ENCODE measurements at places on chromosomes 16 and 17.

DNA sequence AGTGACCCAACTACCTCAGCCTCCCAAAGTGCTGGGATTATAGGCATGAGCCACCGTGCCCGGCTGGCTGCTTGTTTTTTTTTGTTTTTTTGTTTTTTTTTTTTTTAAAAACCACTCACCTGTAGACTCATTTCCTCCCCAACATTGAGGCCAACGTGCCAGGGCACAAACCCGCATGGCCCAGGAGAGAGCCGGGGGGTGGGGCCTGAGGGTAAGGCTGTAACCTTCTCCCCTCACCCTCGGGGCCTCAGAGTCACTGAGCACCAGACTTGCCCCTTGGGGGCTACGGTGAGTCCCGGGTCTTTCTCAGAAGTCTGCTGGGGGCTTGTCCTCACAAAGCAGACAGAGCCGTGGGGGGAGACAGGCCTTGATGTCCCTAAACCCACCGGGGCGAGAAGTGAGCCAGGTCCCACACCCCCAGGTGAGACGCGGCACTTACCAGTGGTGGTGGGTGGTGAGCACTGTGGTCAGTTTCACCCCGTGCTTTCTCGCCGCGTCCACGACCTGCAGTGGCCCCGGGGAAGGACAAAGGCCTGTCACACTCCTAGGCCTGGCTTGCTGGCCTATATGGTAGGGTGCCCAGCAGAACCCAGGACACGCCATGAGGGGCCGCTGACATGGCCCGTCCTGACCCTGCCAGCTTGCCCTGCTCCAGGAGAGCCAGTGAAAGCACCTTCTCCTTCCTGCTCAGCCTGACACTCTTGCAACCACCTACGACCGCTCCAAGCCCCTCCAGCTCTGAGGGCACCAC lies 4.6 kb downstream of the HAGH start:
- no peak for DNase-seq

GRCh38 chr17:44788139-44788538 lies 29.4 kb downstream of the ADAM11 start:
- no peak for DNase-seq

DNA sequence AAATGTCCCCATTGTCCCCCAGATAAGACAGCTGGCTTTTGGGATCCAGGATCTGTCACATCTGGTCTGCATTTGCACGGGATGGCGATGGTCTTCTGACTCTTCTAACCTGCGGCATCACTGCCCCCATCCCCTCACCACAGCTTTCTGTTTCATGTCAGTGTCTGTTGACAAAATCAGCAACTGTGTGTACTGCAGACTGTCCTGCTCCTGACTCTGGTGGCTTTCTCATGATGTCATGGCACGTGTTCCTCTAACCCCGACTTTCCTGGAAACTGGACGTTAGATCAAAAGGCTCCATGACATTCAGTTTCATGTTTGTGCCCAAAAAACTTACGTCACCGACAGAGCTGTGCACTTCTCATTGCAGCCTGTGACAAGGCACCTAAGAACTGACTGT lies 30.1 kb upstream of the CPNE2 start:
- no peak for DNase-seq

DNA sequence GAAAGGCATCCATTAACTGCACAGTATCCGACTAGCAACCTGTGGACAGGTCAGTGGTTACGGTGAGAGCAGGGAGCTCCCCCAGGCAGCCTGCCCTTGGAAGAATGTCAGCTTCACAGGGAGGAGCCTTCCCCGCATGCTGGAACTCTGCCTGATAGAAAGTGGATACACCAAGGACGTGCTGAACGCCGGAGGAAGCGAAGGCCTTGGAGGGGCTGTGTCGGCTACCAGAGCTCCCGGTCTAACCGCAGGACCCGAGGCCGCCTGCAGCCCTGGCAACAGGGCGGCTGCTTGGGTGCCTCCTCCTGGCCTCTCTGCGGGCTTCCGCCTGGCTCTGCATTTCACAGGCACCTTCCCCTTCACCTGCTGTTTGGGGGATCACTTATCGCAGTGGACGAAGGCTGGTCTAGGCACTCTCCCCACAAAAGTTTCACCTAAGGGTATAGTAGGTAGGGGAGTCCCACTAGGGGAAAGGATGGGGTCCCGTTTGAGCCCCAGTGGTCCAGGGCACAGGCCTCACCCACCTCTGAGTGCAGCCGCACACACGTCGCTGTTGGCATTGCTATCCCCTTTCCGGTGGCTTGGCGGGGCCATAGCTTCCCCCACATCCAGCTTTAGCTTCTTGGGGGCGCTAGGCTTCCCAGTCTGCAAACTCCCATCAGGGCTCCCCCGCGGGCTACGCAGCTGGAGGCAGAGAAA lies 29.8 kb downstream of the PELP1 start:
- no peak for DNase-seq

GRCh38 chr17:2028737-2029136 lies 1.2 kb upstream of the DPH1 start:
- DNase-seq = no peak

Data from activated T-cell treated with anti-CD3 and anti-CD28 coated beads, Interleukin-2, amount 50 U/mL, for 4 hours (primary cell).